ENCODE measurements at places on chromosomes 4 and X.

DNA sequence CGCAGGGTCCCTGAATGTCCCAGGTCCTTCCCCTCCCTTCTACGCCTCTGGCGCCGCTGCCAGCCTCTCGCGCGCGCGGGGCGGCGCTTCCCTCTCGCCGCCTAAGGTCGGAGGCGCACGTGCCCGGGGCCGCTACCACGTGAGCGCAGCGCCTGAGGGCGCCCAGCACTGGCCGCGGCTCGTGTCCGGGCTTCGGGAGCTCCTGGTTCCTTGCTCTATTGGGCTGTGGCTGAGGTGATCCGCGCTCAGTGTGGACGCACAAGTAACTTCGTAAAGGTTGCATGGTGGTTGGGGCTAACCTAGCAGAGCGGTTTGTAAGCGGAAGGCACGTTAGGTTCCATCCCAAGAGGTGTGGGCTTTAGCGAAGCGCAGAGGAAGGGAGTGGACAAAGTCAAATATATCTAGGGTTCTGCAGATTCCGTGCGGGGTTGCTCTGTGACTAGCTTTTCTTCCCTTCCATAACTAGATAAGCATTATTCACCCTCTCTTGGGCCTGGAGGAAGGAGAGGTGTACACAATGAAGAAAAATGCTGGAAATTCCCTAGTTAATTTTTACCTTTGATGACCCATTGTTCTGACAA, 1.8 kb downstream of the TLL1 start:
- no peak for DNase-seq

- no peak for DNase-seq
These were observed 13.1 kb downstream of the ZNF81 start for GRCh38 chrX:47849778-47850177.

GRCh38 chr4:38734911-38735310, 47.9 kb downstream of the TLR10 start:
- DNase-seq = no peak

GRCh38 chr4:102388611-102389010, 43.3 kb upstream of the SLC39A8 start:
- no peak for DNase-seq

DNA sequence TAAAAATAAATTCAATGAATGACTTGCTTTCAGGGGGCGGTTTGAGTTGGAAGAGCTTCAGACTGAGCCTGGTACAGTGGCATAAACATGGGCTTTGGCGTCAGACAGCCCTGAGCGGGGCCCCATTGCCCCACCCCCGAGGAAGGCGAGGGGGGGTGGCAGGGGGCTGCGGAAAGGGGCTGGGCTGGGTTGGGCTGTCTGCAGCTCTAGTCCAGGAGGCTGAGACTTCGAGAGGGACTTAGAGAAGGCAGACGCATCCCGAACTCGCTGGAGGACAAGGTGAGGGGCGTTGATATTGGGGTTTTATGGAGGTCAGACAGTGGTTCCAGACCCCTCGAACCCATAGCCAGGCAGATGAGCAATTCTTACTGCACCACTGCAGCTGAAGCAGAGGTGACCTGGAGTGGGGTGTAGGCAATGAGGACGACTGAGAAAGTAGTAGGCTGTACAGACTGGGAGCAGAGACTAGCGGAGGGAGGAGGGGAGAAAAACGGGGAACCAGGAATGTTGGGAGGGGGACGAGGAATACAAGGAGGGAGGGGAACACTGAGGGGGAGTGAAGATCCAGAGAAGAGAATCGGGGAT, at the start of gene MAGED2:
Gene MAGED2, plus strand, starts transcription at position 222 of the 585 bp plus-strand sequence. CDS start 1,587 bp downstream, outside the sequence.
- no peak for DNase-seq

Data from brain pericyte (primary cell).